GM19239 (cell line): ENCODE measurements at places on chromosomes 11 and 22.
A peak's percentile ranks its signal among the peaks of the same experiment; 100 is the strongest.

DNA sequence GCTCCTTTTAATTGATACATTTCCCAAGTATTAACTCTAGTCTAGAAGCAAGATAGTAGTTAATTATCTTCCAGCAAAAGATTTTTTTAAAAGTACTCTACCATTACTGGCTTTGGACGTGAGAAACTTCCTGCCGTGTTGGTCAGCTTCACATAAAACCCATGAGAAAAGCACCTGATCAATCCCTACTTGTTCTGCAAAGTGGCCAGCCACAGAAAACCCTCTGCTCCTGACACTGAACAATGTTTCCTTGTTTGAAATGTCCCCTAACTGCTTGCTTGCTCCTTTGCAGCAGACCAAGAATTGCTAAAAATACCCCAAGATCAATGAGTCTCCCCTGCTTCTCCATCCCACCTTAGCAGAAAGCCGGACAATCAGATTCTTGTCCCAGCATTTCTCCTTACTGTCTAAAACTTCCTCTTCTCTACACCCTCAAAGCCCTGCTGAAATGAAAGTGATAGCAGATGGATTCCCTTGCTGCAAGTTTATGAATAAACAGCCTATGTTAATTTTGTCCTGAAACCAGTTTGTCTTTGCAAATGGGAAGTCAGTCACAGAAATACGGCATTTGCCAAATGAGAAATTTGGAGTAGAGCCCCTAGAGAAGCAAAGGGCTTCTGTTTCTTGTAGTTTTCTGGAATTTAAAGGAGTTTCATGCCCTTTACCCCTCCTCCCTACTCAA is 207.1 kb upstream of the ARHGAP20 start:
- peak; percentile 33 for DNase-seq

DNA sequence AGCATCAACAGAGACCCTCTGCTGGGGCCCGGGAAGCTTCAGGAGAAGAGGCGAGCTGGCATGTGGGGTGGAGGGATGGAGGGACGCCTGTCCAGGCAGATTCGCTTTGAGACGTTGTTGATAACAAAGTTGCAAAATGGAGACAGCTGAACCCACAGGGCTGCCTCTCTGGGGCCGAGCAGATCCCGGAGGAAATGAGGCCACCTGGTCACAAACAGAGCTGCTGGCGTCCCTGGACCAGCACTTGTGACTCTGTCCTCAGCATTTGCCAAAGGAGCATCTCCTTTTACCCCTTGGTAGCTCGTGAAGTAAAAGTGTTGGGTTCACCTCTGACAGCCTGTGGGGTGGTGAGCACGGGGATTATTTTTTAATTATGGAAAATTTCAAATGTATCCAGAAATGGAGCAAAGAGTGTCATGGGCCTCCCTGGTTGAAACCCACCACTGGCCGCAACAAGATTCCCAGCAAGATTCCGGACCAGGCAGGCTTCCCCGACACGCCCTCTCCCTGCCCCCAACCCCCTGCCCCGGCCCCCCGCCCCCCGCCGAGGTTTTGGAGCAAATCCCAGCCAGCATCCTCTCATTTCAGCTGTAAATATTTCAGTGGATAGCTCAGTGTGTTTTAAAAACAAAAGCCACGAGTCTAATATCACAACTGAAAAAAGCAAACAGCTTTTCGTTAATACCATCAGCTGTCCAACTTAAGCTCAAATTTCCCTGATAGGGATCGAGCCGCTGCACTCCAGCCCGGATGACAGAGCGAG is 20.3 kb downstream of the GRAMD4 start:
- no peak for DNase-seq

- no peak for DNase-seq
Measured at GRCh38 chr22:36585841-36586240, 56.9 kb upstream of the EIF3D start.

DNA sequence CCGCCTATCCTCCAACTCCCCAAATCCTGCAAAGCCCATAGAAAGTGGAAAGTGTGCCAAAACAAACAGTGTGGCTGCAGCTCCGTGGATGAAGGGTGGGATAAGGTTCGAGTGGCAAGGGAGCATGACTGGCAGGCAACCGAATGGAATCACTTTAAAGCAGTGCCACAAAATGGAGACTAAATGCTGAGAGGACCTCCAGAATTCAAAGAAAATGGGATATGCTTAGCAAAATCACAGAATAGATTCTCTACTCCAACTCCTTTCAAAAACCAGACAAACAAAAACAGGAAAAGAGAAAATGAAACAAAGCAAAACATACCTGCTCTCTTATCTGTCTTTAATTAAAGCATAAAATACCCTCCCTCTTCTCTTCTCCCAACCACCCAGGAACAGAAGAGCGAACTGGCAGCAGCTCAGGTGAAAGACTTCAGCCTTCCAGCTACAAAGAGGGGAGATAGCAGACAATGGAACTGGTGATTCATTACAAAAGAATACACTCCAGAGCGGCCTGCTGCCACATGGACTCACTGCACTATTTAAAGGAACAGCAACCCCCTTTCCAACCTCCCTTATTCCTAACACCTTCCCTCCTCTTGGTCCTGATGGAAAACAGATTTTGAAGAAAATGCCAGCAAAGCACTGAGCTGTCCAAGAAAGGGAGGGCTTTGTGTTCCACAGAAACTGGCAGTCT is 118.5 kb downstream of the APOL5 start:
- no peak for DNase-seq

DNA sequence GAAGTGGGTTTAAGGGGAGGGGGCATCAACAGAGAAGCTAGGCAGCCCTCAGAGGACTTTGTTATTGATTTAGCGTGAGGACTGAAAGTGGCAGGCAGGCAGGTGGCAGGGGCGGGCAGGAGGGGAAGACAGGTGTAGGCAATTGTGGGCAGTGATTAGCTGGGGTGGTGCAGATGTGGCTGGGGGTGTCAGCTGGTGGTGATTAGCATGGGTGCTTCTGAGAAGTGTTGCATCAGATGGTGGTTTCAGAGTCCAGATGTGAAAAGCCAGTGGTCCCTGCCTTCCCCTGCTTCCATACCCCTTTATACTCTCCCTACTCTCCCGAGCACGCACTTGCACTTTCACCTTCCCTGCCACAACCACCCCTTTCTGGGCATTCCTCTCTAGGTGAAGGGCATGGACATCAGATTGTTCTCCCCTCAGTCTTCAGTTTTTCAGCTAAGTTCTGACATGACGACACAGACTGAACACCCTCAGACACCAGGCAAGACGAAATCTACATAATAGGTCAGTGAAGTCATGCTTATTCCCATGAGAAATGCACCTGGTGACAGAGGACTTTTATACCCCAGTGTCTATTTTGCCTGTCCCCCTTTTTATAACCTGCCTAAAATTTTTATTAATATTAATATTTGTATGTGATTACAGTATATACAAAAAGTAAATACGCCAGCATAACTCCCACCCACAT is 435.7 kb upstream of the CADM1 start:
- DNase-seq = no peak

- peak; percentile 85 for DNase-seq
Measured at GRCh38 chr11:1382831-1383607, 6.7 kb upstream of the BRSK2 start.

DNA sequence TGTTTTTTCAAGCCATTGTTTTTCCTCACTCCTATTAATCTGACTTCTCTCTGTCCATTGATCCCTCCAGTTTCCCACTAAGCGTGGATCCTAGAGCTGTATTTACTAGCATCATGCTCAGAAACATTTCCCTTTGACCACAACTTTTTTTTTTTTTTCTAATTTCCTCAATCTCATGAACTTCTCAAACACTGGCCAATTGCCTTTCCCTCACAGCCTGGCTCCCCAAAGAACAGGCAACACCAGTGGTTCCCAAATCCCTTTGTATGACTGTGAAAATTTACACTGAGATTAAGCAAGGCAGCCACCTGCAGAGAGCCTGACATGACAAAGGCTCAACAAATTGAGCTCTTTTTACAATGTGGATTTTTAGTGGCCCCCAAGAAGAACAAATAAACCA is 1.4 kb upstream of the TPP1 start:
- DNase-seq = no peak

- DNase-seq = no peak
Measured at GRCh38 chr22:17460895-17461294, 91.6 kb downstream of the CECR2 start.

- no peak for DNase-seq
Measured at GRCh38 chr11:35141571-35141971, 2.6 kb downstream of the CD44 start.

DNA sequence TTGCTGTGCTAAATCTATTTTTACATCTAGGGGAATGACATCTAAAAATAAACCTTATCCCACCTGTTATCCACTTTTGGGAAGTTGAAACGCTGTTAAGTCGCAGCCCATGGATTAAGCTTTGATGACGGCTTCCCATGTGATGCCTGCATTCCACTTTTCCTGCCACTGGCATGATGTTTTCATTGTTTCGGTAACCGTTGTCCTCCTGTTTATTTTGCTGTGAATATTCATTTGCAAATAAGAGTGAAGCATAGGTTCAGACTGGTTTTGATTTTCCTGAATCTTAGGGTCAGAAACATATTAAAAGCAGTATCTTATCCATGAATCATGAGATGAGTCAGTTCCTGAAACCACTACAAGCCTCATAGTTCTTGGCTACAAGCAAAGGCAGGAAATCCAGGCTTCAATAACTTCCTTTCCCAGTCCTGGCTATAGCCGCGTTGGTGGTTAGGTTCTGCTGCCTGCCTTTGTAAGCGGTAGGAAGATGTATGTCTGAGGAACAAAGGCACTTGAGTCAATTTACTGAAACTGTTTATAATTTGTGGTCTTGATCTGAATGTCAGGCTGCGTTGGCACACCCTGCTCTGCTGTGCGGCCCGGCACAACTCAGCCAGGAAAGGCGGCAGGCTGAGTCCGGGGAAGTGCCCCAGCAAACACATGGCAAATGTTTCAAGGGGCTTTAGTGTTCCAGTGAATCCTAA is 19.4 kb downstream of the TEAD1 start:
- no peak for DNase-seq

DNA sequence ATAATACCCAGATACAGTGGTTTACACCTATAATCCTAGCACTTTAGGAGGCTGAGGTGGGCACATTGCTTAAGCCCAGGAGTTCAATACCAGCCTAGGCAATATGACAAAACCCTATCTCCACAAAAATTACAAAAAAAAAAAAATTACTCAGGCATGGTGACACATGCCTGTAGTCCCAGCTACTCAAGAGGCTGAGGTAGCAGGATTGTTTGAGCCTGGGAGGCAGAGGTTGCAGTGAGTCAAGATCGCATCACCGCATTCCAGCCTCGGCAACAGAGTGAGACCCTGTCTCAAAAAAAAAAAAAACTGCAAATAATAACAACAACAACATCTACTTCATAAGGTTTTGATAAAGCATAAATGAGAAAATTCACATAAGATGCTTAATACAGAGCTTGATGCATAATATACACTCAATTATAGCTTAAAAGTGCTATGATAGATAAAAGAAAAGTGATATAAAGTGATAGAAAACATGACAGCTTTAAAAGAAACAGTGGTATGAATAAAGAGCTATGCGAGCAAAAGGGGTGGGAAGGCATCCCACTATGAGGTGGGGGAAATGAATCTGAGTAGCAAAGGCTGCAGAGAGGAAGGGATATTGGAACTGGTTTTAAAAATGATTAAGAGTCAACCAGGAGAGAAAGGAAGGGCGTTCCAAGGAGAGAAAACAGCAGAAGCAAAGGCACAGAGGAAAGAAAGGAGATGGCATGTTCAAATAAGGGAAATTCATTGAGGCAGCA is 197.6 kb downstream of the KIF18A start:
- DNase-seq = no peak
